RKO (cell line): ENCODE measurements at places on chromosomes 2 and 18.

DNA sequence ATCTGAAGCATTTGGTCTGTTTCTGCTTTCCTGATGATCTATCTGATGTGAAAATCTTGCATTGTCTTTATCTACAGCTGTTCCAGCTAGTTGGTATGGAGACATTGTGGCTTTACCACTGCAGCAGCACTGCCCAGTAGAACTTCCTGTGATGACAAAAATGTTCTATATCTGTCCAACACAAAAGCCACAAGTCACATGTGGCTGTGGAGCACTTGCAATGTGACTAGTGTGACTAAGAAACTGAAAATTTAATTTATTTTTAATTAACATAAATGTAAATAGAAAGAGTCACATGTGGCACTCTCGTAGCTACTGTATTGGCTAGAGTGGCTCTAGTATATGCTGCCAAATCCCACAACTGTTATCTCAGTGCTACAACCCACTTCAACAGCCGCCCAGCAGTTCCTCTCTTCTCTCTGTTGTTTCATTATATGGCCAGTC lies 425.7 kb downstream of the SETBP1 start:
- DNase-seq, result no peak

GRCh38 chr2:73283545-73284295 lies 558 bp downstream of the FBXO41 start:
- DNase-seq, result peak; percentile 38

GRCh38 chr18:23872701-23873550 lies 141.6 kb upstream of the TTC39C start:
- DNase-seq, result no peak

DNA sequence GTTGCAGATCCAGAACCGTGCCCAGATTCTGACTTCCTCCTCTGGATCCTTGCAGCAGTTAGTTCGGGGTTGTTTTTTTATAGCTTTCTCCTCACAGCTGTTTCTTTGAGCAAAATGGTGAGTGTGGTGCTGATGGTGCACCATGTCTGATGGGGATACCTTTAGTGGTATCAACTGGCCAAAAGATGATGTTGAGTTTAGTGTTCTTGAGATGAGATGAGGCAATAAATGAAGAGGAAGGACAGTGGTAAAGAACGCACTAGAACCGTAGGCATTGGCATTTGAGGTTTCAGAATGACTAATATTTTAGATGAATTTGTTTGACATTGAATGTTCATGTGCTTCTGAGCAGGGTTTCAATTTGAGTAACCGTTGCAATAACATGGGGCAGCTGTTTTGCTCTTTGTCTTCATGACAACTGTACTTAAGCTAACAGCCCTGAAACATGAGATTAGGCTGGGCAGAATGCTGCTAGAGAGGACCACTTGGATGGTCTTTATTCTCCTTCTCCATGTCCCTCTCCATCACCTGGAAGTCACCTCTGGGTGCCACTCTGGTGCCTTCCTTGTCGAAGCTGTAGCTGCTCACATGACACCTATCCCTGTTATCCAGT lies 3.9 kb downstream of the CTLA4 start:
- no peak for DNase-seq

- no peak for DNase-seq
Measured at GRCh38 chr2:12754643-12755042, 37.9 kb downstream of the TRIB2 start.

DNA sequence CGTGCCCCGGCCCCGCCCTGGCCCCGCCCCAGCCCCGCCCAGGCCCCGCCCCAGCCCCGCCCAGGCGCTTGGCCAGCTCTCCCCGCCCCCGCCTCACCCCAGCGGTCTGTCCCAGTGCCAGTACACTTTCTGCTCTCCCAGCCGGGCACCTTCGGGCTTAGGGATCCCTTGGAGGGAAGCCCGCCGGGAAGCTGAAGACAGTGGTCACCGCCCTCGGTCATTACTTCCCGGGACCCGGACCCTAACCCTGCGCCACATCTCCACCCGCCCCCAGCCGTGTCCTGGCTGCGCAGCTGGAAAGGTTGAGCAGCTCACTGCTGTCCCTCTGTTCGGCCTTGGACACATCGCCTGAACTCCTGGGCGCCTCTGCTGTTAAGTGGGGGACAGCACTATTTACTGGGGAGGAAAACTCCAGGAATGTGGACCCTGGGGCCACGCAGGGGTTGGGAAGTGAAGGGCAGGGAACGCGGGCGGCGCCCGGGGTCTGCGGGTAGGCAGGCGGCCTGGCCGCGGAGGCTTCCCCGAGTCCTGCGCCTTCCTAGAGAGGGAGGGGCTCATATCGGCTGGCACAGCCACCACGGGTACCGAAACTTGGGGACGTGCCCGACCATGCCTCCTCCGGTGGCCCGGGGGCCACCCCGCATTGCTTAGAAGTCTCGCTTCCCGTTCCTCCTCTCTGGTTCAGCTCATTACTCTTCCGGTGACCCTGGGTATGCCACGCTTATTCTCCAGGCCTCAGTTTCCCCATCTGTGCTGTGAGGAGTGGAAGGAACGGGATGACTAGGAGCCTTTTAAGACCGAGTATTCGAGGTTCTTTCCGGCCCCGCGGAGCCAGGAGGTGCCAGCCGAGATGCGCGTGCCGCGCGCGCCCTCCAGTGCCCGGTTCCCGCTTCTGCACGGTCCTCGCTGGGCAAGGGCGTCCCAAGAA lies 121.0 kb downstream of the GYPC start:
- no peak for DNase-seq
